IPS DF 19.7 (cell line): ENCODE measurements at places on chromosomes 1 and 21.

- DNase-seq: no peak
Measured at GRCh38 chr1:8461351-8462110, 143.6 kb downstream of the SLC45A1 start.

GRCh38 chr1:61175976-61176375 is 93.6 kb downstream of the NFIA start:
- no peak for DNase-seq

GRCh38 chr1:84345220-84345619 is 43.7 kb downstream of the SAMD13 start:
- no peak for DNase-seq

DNA sequence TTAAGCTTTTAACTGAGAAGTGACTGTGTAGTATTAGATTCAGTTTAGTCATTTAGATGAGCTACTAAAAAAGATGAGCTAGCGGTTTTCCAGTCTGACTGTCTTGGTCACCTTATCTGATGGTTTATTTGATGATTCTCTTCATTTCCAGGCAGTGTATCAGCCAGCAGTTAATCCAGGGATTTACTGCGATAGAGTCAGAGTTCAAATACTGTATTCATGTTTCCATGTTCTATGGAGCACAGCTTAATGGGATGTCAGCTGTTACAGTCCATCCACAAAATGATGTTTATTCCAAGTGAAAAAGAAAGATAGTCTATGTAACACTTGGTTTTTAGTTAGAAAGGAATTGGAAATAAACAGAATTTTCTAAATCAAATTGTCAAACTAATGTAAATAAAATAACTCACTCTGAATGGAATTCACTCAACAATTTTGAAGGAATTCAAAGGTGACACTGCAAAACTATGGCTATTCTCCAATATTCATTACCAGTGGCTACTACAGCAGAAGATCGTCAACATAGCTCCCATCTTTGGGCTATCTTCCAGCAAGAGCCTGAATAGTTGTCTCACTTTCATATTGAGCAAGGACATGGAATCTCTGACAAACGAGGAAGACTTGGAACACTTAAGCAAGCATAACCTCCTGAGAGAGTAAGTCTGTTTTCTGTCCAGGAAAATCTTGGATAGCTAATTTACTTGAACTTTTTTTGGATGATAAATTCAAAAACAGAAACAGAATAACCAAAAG is 54.6 kb upstream of the DPT start:
- DNase-seq: no peak

DNA sequence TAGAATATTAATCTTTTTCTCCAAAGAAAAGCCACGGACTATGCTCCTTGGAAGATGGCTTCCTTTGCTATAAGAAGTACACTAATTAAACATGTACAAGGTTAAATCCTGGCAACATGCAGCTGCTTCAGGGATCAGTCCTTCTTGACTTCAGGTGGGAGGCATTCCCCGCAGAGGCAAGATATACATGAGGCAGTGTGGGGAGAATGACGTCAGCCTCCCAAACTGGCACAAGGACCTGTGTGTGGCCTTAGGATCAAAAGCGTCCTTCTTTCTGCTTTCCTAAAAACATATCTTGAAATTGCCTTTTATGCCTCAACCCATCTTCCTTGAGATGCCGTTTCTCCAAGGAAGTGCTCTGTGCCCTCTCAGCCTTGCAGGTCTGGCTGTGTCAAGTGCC is 90.3 kb downstream of the WLS start:
- no peak for DNase-seq

GRCh38 chr1:10471411-10472219 is 714 bp downstream of the DFFA start:
- no peak for DNase-seq

- no peak for DNase-seq
Measured at GRCh38 chr1:210792250-210793102, 341.5 kb downstream of the KCNH1 start.

DNA sequence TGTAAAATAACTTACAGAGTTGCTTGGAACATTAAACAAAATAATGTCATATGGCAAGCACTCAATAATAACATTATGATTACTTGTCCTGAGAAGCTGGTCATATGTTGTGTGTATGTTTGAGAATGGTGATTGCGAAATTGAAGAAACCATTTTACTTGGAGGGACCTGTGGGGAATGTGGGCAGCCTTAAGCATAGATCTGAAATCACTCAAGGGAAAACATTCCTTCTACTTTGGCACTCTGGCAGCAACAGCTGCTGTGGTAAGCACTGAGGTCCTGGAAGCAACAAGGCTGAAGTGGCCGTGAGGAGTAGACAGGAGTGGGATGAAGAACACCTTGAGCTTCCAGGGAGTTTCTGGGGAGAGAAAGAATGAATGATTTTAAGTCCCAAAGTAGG is 165.4 kb upstream of the ADAMTS5 start:
- DNase-seq: no peak

- no peak for DNase-seq
Measured at GRCh38 chr1:206954459-206955342, 8.4 kb upstream of the PIGR start.

GRCh38 chr1:67118191-67118590 is 16.6 kb downstream of the C1orf141 start:
- no peak for DNase-seq

DNA sequence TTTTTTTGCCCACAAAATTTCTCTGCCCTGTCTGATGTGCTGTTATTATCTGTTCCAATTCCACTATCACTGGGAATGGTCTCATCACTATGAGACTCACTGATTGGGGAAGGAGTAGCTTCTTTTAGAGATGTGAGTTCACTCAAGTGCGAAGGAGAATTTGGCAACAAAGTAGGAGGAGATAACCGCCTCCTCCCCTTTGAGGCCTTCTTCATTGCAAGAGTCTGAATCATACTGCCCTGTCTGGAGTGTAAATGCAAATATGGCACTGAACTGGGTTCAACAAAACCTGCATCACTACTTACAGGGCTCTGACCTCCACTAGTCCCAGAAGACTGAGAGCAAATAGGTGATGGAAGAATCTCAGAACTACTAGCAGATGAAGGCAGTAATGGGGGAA is 83.4 kb downstream of the ASH1L start:
- DNase-seq: no peak

DNA sequence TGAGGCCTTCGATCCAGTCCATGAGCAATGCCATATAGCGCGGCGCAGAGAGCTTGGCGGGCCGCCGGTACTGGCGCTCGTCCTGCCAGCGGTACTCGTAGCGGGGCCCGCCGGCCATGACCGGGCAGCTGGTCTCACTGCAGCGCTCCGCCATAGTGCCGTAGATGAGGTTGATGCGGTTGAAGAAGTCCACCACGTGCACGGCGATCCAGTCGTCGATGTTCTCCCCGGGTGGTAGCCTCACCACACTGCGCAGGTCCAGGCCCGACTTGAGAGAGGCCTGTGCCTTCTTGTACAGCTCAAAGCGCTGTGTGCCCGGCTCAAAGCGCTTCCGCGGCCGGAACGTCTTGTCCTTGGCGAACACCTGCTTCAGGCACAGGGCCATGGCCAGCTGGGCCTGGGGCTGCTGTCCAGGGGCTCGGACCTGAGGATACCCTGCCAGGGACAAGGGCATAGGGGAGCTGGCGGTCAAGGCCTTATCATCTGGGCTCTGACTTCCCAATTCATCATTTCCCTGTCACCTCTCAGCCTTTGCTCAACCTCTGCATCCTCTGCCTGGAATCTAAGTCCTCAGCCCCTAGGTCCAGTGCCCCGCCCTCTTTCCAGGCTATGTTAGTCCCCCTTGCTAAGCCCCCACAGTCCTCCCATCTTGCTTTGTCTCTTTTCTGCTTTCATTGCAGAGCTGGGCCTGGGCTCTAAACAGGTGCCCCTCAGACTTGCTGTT is 3.5 kb downstream of the MOB3C start:
- DNase-seq: no peak

DNA sequence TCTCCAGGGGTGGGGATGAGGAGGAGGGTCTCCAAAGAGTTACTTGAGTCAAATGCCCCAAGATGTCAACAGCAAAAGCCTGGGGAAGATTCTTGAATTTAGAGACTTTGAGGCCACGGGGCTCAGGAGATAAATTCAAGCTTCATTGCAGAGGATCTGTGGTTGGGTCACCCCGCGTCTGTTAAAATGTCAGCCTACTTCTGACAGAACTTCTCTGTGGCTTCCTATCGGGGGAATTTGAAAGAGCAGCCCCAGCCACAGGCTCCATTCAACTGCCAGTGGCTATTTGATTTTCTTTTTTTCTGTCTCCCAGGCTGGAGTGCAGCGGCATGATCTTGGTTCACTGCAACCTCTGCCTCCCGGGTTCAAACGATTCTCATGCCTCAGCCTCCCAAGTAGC is 62.5 kb upstream of the EFHD2 start:
- no peak for DNase-seq

DNA sequence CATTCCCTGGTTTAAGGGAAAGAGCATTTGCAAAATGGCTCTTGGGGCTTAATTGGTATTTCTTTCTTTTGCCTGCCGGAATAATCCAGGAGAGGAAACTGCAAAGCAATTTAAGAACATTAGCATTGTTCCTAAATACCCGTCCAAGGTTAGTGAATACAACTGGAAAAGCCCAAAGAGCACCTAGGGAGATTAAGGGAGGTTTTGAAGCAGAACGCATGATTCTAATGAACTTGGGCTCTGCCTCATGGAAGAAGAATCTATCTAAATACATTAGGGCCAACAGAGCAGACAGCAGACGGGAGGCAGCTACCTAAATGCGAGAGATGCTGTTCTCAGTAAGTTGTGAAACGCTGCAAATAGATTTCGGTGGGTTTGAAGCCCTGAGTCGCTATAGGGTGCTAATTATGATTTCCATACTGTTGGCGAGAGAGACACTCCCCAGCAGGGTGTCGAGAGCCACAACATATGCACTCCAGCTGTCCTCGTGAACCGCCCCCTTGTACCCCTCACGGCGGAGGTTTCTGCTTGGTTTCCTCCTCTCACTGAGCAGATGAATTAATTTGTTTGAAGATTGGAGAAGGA is 326.7 kb upstream of the CAMK1G start:
- DNase-seq: no peak
